NCI-H1105 (cell line): ENCODE measurements at places on chromosomes 2 and 18.
A peak's percentile ranks its signal among the peaks of the same experiment; 100 is the strongest.

- DNase-seq = no peak
These were observed 111.2 kb downstream of the PLB1 start for GRCh38 chr2:28606986-28607441.

GRCh38 chr2:228283491-228284171 lies 102.1 kb upstream of the SPHKAP start:
- DNase-seq = no peak

- DNase-seq = peak; percentile 56
These were observed 608 bp upstream of the VPS4B start for GRCh38 chr18:63422864-63423304.

GRCh38 chr2:190540048-190540447 lies 5.5 kb upstream of the NEMP2 start:
- no peak for DNase-seq

GRCh38 chr2:28896906-28897305 lies 2.4 kb downstream of the WDR43 start:
- no peak for DNase-seq

DNA sequence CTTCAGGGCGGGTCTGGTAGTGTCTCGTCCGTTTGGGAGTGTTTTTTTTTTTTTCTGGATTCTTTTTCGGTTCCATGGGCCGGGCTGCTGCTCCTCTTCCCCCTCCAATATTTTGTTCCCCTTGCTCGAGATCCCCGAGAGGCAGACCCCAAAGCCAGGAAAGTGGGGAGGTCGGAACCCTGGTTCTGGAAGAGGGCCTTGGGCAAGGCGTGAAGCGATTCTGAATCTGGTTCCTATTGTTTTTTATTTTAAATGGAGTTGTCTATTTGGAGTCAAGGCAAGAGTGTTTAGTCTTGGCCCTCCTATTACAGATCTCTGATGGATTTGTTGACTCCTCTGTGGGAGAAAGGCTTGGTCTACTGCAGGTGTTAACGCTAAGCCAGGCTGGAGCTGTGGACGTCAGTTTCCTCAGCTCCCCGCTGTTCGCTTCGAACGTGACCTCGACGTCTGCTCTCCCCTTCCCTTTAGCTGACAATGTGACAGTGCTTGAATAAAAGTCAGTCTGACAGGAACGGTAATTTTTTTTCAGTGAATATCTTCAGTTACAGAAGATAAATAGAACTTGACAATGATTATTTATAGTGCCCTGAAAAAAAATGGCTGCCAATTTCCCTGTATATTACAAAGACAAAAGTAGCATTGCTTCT lies 683 bp upstream of the DNAJC27 start:
- peak; percentile 8 for DNase-seq

GRCh38 chr2:19812166-19812565 lies 89.6 kb downstream of the TTC32 start:
- no peak for DNase-seq
